T-cell (primary cell): ENCODE measurements at places on chromosomes 5 and 9.

GRCh38 chr5:60417500-60418181 is 282.3 kb downstream of the DEPDC1B start:
- DNase-seq: no peak

- DNase-seq: no peak
Measured at GRCh38 chr5:145856285-145856818, 16.5 kb downstream of the GRXCR2 start.

- DNase-seq: no peak
Measured at GRCh38 chr9:136685790-136686533, 1.3 kb downstream of the AGPAT2 start.

GRCh38 chr5:61299261-61299681 is 32.8 kb upstream of the ZSWIM6 start:
- no peak for DNase-seq

DNA sequence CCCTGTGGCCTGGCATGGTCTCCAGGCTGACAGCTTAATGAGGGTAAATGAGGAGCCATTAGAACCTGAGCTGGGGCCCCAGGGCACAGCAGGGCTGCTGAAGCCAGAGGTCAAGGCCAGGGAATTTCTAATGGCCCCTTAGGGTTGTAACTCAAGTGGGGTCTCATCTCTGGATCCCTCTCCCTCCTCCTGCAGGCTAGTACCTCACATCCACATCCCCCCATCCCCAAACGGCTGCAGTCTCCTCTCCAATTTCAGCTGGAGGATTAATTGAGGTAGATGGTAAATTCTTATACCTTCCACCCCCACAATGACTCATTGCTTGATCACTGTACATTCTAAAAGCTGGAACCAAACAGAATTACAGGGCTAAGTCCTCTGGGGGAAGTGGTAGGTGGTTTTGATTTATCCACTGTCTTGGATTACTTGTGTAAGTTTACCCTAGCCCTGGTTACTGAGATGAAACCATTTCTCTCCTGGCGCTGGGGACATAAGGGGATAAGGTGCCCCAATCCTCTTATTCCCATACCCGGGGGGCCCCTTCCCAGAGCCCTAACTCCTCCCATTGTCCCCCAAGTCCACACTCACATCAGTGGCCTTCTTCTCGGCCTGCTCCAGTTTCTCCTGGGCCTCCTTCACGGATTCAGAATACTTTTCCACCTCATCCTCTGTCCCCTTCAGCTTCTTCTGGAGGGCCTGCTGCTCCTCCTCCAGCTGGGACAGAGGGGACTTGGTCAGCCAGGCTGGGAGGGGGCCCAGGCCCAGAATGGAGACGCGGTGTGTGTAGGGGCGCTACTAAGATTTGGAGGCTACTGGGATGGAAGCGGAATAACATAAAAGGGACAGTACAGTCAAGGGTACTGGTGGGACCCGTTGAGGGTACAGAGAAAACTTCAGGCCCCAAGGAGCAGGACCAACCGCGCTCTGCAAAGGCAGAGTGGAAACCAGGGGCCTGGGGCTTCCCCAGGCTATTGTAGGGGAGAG is 875 bp downstream of the TPM2 start:
- DNase-seq: no peak

- DNase-seq: no peak
Measured at GRCh38 chr9:34114436-34114835, 12.1 kb downstream of the DCAF12 start.

DNA sequence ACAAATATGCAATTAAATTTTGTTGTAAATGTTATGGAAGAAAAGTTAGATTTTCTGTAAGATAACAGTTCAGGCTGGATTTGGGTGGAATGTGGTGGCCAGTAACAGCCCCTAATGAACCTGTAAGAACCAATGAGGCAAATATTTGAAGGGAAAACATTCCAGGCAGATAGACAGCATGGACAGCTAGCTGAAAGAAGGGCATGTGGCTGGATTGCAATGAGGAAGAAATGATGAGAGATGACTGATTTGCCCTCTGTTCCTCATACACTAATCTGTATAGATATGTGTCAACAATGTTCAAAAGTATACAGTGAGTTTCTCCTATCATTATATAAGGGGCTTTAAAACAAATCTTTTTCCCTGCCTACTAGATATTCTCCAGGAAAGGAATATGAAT is 58.8 kb downstream of the MAN2A1 start:
- DNase-seq: no peak

GRCh38 chr5:3845230-3845629 is 249.6 kb downstream of the IRX1 start:
- DNase-seq: no peak

- no peak for DNase-seq
Measured at GRCh38 chr5:72767289-72768010, 49.0 kb upstream of the TNPO1 start.

DNA sequence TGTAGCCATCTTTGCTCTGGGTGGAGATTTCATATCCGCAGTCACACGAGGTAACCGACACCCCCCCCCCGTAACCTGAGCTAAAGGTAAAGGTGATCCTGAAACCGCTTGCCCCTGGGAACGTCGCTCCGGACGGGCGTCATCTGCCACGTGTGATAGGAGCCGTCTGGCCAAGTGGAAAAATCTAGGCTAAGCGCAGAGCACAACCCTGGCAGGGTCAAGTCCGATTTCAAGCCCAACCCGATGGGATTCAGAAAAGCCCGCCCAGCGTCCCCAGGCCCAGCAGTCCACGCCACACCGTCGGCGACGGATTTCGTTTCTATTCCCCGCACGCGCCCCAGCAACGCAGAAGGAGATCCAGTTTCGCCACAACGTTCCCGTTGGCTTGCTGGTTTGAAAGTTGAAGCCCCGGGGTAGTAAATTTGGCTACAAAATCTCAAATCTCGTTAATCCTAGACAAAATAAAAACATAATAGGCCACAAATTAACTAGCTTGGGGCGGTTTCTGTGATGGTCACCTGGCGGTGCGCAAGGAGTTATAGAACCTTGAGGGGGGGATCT is 32.4 kb upstream of the NFIB start:
- DNase-seq: no peak

DNA sequence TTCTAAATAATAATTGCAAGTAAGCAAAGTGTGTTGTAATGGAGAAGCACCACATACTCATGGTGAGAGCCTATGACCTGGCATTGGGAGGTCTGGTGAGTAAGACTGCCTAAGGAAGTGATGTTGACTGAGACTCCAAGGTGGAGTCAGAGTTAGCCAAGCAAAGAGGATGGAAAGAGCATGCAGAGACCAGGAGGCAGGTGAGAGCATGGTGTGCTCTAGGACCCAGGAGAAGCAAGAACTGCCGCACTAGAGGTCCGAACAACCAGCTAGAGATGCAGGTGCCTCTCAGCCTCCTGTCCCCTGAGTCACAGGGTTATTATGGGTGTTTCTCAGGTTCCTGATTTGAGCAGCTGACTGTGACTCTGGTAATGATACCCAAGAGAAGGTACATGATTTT is 27.3 kb downstream of the ANP32B start:
- DNase-seq: no peak

DNA sequence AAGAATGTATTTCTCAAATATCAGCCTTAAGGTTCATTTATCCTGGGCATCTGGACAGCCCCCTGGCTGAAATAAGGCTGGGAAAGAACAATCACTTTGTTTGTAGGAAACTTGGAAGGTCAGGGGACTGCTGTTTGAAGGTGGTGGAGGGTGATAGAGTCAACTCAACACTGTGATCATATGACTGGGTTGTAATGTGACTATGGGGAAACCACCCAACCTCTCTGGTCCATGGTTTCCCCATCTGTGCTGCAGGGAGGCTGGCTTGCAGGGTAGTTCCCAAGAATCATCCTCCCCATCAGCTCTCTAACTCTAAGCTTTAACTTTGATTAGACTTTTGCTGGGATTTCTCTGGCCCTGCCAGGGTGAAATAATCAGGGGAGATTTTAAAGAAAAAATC is 10.0 kb downstream of the INSYN2B start:
- DNase-seq: no peak

DNA sequence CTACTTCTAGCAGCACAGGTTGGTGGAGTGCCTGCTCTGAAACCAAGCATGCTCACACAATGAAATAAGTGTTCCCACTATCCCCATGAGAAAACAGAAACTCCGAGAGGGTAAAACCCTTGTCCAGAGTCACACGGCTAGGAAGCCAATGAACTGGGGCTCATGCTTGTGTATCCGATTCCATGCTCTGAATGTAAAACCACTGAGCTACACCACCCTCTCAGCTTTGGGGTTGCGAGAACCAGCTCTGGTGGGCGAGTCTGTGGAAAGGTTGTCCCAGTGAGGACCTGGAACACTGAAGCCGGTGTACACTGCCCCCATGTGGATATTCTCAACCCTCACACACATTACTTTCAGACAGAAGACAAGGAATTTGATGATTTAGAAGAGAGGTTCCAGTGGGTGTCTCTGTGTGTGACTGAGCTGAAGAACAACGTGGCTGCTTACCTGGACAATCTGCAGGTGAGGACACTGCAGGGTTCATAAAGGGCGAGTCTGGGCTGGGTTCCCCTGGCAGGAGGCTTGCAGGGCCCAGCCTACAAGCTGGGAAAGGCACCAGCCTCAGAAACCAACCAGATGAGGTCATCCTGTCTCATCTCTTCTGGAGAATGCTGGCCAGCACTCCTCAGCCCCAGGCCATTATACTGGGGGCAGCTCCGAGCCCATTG is 37.4 kb downstream of the ARHGEF37 start:
- no peak for DNase-seq

DNA sequence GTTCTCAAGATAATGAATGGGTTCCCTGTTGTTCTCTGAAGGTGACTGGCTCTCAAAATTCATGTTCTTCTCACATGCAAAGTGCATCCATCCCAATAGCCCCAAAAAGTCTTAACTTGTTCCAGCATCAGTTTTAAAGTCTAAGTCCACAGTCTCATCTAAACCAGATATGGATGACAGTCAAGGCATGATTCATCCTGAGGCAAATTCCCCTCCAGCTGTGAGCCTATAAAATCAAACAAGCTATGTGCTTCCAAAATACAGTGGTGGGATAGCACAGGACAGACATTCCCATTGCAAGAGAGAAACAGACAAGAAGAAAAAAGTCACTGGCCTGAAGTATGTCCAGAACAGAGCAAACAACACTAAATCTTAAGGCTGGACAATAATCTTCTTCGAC is 25.4 kb downstream of the FBXO10 start:
- no peak for DNase-seq

- no peak for DNase-seq
Measured at GRCh38 chr9:98552331-98552730, 156.4 kb downstream of the GABBR2 start.

DNA sequence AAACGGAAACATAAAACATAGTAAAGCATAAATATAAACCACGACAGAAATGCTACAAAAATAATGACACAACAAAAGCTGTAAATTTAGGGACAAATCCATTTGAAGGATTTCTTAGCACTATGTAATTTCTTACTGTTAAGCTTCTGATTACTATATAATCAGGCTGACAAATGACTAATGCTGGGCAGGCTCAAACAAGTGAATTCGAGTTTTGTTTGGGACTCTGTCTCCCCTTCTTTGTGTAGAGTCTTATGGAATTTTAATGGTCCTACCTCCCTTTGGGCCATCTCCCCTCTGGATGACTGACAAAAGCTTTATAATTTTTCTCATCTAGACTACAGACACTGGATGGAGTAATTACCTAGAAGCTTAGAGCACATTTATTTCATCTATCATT is 24.6 kb upstream of the KIF2A start:
- DNase-seq: no peak

DNA sequence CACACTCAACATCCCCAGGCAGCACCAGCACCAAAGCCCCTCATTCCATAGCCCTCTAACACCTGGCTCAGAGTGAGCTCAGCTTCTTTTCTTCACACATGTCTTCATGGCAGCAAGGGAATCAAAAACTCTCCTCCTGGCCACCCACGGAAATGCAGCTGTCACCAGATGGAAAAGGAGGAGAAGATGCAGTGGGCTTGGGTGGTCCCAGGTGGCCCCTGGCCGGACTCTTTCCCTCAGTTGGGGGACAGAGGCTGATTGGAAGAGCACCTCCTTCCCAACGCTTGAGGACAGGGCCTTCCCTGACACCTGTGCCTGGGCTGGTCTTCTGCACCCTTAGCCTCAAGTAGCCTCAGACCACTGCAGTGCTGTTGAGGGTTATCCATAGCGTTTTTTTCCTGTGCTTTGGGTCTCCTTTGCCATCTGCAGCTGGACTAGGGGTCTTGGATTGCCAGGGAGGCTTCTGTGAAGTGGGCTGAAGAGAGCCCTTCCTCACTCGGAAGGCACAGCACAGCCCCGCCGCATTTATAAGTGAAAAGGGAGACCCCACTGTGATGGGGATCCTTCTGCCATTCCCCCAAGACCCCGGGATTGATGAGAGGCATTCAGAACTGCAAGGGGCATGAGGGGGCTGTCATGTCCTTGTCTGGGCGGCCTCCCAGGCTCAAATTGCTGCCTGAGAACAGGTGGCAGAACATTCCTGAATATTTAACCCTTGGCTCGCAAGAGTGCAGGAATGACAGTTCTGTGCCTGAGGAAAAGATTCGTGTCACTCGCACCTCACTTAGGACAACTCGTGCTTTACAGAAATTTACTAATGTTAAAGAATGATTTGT is 200.0 kb downstream of the AUH start:
- no peak for DNase-seq

GRCh38 chr9:136002881-136003280 is 41.7 kb upstream of the UBAC1 start:
- no peak for DNase-seq

- no peak for DNase-seq
Measured at GRCh38 chr5:158421319-158421718, 562.4 kb upstream of the CLINT1 start.

- DNase-seq: no peak
Measured at GRCh38 chr5:78858364-78858763, 126.7 kb downstream of the ARSB start.

- no peak for DNase-seq
Measured at GRCh38 chr9:127979333-127980059, 1.3 kb downstream of the EEIG1 start.

DNA sequence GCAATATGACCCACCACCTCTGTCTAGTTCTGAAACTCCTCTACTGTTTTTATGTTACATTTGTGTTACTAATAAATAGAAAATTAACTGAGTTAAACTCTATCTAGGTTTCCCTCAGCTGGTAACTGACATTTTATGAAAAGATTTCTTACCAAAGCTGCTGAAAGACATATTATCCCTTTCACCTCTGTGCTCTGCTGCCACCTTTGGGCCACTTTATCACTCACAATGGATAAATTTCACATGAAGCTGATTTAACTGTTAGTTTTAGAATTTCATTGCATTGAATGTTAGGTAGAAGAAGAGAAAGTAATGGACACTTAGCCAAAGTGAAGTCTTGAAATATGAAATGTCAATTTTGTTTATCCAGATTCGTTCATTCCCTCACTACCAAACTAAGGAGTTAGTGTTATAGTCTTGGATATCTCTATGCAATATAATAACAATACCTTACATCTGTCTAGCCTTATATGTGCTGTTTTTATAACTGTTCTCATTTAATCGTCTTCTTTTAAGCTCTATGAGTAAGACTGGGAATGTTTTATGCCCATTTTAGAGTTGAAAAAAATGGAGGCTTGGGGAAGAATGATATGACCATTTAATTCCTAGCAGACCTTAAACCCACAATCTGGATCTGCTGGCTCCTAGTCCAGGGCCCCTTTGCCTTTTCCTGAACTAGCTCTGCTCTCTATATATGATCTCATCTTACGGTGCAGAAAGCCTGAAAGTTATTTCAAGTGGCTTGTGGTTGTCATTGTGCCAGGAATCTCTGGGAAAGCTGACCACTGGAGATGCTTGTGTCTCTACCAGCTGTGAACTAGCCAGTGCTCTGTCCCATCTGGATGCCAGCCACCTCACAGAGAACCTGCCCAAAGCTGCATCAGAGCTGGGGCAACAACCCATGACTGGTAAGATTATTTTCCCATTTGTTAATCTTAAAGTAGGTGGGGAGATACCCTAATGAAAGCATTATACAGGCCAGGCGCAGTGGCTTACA is 97.1 kb downstream of the GOLPH3 start:
- DNase-seq: peak; percentile 17

- DNase-seq: no peak
Measured at GRCh38 chr5:173848986-173849596, 39.1 kb upstream of the CPEB4 start.
